ENCODE measurements at places on chromosomes 5 and 9.

- DNase-seq: no peak
Observed at GRCh38 chr5:128403333-128403732, 134.7 kb downstream of the FBN2 start.

GRCh38 chr5:74316064-74316603 lies 324.4 kb downstream of the ENC1 start:
- no peak for DNase-seq

DNA sequence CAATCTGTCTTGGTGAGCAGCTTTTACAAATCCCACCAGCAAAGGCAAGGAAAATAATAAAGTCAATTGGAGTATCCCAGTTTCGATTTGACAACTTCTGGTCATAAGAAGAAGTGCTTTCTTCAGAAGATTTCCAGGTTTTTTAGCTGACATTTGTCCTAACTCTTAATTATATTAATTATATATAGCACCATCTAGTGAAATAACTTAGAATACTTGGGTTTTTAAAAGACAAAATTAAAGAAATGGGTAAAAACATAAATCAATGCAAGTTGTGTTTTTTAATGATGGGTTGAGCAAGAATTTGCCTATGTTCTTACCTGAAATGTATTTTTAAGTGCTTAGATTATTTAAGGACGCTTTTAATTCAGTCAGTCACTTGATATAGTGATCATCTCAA lies 421.8 kb downstream of the ACTL7B start:
- no peak for DNase-seq

DNA sequence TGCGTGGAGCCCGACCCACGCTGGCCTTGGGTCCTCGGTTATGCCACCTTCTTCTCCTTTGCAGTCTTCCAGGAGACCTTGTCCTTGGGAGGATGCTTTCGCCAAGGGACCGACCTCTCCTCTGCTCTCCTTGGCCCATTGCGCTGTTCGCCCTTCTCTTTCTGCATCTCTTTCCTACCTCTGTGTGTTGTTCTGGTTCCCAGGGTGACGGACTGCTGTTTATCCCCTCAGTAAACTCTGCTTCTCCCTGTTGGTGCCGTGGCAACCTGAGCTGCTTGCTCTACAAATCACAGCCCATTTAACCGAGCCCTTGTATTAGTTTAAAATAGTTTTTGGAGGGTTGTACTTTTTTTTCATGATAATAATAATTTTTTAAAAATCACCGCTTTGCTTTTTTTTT lies 97.9 kb downstream of the DAPK1 start:
- no peak for DNase-seq

DNA sequence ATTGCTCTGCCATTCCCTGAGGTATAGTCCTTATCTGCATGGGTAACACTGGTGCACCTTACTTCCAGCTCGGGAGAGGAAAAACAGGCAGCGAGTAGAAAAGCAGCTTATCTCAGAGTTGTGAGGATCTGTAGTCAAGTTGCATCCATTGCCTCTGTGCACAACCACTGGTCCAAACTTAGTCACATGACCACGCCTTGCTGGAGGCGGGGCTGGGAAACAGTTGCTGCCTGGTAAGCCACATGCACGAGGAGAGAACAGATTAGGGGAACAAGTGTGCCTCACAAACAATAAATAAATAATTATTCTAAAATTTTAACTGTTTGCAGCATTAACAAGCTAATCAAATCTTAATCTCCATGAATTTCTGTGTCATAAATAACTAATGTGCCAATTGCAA lies 18.6 kb downstream of the ZNF622 start:
- no peak for DNase-seq

GRCh38 chr5:67770431-67771025 lies 445.0 kb upstream of the PIK3R1 start:
- DNase-seq: no peak

DNA sequence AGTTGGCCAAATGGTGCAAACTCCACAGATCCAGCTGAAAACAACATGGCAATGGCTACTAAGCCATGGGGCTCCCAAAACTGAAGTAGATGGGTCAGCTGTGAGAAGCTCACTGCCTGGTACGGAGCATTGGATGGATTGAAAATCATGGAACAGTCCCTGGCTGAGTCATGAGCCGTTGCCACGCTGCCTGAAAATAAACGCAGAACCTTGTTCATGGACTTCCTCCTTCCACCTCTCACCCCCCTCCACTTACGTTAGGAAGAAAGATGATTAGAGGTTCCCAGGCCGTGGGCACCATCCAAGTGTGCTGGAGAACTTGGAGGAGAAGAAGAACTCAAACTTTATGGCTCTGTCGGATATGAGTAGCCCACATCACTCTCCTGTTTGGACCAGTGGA lies 6.8 kb upstream of the DIPK1B start:
- no peak for DNase-seq

GRCh38 chr9:35673132-35674024 lies at the start of gene CA9:
TSS of gene CA9 (plus strand) at chr9:35673928. CDS start at chr9:35673960, 32 bp downstream.
- DNase-seq: no peak

- DNase-seq: no peak
Observed at GRCh38 chr5:80248378-80248777, 7.5 kb downstream of the SERINC5 start.

DNA sequence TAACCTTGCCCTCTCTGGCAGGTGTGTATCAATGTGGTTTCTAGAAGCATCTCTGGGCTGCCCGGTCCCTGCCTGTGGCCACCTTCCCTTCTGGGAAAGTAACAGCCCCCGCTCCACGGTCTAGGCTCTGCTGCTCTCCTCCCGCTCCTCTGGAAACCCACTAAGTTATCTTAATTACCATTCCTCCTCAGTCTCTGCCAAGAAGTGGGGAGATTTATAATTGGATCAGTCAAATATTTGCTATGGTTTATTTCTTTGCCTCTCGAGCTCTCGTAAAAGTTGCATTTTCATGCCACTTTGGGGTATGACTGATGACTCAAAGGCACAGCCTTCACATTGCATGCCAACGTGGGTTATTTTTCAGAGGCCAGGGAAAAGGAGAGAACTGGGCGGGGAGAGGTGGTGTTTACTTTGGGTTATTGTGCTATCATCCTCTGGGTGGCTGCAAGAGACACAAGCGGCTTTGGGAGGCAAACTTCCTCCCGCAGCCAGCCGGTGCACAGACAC lies 205.3 kb upstream of the WWC1 start:
- no peak for DNase-seq

- DNase-seq: no peak
Observed at GRCh38 chr9:134605966-134606357, 35.6 kb upstream of the COL5A1 start.

- DNase-seq: no peak
Observed at GRCh38 chr5:25568294-25568693, 923.5 kb upstream of the CDH10 start.

GRCh38 chr5:2009986-2010914 lies 127.5 kb upstream of the IRX4 start:
- DNase-seq: no peak
